COR-L47 (cell line): ENCODE measurements at places on chromosomes 4 and X.

DNA sequence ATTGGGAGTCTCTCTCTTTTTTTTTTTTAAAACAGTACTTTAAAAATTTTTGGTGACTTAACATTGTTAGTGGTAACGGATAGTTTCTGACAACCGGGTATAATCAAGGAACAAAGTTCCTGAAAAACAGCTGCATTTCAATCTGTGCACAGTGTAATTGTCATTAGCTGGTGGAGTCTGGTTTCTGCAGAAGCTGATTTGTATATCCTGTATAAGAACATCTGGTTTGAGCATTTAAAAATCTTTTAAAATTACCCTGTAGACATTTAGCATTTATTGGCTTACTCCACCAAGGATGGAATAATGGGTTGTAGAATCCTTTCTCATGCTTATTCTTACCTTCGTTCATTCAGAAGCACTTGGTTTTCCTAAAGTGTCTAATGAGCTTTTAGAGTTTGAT is 11.2 kb downstream of the JADE1 start:
- DNase-seq: no peak

DNA sequence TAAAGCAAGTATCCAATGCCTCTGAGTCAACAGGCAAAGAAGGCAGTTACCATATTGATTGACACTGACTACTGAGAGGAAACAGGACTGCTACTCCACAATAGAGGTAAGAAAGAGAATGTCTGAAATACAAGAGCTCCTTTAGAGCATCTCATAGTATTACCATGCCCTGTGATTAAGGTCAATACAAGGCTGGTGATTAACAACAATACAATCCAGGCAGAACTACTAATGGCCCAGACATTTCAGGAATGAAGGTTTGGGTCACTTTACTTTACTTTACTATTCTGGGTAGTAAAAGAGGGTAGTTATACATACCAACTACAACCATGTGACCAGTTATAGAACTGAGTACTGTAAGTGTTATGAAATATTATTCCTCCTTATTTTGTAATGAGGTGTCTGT is 44.5 kb downstream of the BRWD3 start:
- DNase-seq: no peak

GRCh38 chr4:159042097-159042605 is 60.7 kb upstream of the RAPGEF2 start:
- DNase-seq: no peak

GRCh38 chr4:135365065-135365464 is 1163.5 kb upstream of the PABPC4L start:
- DNase-seq: no peak

GRCh38 chr4:178196751-178197374 is 754.6 kb upstream of the AGA start:
- DNase-seq: no peak

DNA sequence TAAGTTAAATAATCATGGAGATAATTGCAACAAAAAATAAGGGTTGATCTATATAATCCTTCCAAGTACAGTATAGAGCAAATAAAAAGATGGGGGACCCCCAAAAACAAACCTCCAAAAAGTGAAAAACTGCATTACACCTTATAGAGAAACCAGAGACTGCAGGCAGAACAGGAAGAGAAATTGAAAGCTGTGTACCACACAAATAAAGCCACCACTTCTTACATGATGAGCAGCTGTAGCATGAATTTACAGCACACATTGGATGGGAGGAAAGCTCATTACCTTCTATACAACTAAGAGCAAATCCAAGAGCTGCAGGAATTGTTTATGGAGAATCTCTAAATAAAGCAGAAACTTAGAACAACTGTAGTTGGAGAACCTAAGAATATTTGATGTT is 152.4 kb upstream of the PDE5A start:
- DNase-seq: no peak

DNA sequence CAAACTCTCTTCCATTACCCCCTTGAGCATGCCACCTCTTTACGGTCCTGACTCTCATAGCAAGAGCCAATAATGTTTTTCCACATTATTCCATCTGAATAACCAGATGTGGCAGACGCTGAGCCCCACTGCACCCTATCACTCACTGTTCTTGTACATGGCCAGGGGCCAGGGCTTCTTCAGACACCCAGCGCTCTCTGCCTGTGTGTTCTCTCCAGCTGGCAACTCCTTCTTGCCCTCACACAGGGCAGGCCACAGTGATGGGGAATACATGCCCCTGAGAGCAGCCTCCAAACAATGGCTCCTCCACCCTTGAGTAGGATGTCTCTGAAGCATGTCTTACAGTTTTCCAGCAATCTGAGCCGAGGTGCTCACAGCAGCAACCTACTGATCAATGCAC is 50.8 kb upstream of the STIM2 start:
- no peak for DNase-seq

DNA sequence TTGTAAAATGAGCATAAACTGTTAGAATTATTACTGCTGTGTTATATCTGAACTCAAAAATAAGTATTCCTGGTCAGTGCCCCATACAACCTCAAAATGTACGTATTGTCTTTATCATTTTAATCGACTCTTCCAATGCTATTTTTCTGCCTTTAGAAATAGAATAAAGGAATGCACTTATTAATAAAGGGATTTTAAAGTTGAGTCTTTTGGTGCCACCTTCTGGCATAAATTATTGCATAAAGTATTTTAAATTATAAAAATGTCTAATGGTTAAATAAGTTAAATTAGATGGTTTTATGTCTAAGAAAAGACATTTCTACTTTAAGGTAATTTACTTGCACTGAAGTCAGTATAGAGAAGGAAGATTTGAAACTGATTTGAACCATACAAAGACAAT is 424.0 kb upstream of the NDST4 start:
- peak; percentile 14 for DNase-seq

- DNase-seq: no peak
Observed at GRCh38 chr4:24024605-24025004, 134.8 kb upstream of the PPARGC1A start.

DNA sequence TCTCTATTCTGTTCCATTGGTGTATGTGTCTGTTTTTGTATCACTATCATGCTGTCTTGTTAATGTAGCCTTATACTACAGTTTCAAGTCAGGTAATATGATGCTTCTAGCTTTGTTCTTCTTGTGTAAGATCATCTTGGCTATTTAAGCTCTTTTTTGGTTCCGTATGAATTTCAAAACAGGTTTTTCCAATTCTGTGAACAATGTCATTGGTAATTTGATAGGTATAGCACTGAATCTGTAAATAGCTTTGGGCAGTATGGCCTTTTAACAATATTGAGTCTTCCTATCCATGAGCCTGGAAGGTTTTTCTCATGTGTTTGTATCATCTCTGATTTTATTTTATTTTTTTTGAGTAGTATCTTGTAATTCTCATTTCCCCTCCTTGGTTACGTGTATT is 94.3 kb downstream of the ANAPC10 start:
- no peak for DNase-seq

DNA sequence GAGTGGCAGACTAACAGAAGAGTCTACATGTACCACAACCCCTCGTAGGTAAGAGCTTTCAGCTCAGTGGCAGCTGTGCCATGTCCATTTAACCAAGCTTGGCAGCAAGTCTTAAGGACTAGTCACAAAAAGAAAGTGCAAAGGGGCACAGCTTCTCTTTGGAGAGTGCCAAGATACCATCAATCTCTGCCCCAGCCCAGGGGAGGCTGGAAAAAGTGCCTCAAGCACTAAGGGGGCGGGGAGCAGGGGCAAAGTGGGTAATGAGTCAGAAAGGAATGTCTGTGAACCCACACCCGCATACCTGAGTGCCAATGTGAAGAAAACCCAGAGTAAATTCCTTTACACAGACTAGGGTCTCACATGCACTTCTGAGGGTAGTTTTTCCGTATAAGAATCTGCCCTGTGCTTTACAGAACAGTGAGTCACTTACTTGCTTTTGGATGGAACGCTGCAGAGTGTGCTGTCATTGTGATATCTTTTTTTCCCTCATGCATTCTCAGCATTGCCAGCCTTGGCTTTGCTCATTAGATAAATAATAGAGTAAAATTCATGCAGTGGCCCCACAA is 219.8 kb downstream of the ZNF674 start:
- DNase-seq: no peak

GRCh38 chrX:9518889-9519288 is 54.0 kb downstream of the TBL1X start:
- no peak for DNase-seq

- DNase-seq: no peak
Observed at GRCh38 chrX:110331444-110332030, 13.7 kb upstream of the AMMECR1 start.

- peak; percentile 68 for DNase-seq
Observed at GRCh38 chrX:74343343-74344279, 39.6 kb downstream of the ZCCHC13 start.

GRCh38 chr4:180057891-180058671 is 2185.1 kb upstream of the TENM3 start:
- DNase-seq: no peak

DNA sequence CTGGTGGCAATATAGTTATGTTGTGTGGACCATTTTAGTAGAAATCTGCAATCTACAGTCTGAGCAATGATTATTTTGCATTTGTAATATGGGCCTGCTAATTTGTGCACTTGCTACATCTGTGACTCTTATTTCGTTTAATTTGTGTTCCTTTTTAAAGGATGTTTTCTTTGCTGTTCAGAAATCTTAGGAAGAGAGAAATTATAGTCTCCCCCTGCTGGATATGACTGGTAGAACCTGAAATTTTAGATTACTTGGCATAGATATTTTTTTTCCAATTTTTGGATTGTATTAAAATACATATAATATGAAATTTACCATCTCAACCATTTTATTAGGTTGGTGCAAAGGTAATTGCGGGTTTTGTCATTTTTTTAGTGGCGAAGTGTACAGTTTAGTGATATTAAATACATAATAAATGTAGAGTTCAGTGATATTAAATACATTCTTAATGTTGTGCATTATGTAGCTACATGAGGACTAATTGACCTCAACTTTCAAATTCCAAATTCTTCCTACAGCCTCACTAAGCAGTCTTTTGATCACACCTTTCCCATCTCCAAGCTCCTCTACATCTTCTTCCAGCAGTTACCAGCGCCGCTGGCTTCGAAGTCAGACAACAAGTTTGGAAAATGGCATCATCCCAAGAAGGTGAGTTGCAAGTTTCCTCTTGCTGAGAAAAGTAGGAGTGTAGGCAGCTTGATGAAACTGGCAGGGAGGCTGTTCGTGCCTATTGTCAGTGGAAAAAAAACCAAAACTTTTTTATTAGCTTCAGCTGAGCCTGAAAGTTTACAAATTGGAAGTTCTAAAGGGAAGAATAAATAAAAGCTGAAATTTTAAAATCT is 82.2 kb downstream of the FNIP2 start:
- no peak for DNase-seq

- peak; percentile 8 for DNase-seq
Observed at GRCh38 chr4:189124149-189124758, 816.4 kb upstream of the FRG1 start.

DNA sequence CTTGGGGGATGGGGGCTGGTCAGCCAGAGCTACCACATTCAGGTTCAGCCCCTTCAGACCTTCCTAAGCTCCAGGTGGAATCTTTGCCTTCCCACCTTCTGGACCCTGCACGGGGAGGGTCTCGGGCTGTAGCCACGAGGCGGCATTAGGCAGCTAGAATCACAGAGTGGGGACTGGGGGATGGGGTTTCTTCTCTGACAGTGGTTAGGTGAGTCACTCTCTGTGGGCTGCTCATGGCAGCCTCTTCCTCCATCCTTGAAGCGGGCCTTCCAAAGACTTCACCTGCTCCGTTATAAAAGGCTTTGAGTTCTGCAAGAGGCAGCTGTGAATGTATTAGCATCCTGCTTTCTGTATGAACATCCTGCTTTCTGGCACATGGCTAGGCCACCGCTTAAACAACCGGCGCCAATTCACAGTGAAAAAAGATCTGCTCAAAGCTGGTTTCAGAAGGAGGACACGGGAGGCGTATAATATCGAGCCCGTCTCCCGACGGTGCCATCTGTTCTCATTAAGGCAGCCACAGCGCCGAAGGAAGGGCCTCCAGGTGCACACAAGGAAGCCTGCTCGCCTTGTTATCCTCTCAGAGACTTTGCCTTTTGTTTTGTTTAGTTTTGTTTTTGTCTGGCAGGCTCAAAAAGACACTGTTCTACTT is 74.3 kb upstream of the IGFBP7 start:
- DNase-seq: no peak

DNA sequence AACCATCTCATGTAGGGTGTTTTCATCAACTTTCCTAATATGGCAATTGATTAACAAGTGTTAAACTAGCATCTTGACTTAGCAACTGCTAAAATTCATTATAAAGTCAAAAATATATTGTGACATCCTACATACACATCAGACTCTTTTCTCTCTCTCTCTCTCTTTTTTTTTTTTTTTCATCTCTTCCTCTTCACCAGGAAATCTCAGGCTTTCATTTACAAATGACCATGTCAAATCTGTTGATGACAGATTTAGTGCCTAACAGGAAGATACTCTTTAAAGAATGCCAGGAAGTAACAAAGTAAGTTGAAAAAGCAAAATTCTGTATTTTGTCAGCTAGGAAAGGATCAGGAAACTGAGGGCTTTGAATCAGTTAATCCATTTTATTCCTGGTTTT is 365.5 kb downstream of the PCDH7 start:
- no peak for DNase-seq

GRCh38 chr4:26782168-26782829 is 78.3 kb upstream of the STIM2 start:
- no peak for DNase-seq

- DNase-seq: no peak
Observed at GRCh38 chr4:156201050-156201449, 247.4 kb upstream of the CTSO start.

DNA sequence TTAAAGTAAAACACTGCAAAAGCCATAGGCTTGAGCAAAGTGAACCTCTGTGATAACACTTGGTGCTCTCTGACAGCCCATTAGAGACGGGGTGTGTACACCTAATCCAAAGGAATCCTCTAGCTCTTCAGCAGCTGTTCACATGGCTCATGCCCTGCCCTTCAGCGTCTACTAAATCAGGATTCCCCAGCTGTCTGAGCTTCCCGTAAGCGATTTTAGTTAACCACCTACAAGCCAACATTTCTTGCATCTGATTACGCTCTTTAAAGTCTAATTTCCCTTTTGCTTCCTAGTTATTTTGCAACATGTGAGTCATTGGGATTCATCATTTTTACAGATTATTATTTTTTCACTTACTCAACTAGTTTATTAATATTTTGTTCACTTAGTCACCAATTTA is 6.5 kb downstream of the DMD start:
- no peak for DNase-seq

DNA sequence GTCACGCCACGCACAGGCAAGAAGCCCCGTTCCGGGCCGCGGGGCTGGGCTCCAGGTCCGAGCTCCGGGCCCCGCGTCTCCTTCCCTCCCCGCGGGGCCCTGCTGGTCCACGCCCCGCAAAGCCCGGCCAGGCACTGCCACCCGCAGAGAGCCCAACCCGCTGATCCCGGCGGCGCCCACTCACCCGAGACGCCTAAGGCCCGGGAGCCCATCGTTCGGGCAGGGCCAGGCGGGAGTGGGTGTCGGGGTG is 870 bp downstream of the PDZD4 start:
- DNase-seq: no peak
